CD4-positive, alpha-beta memory T cell (primary cell): ENCODE measurements at places on chromosomes 11 and 22. TPM values are rescaled to one million over a fixed set of nuclear protein-coding genes. Genes with fewer than 3 reads are reported as not detected.

GRCh38 chr11:111305162-111305802 is 6.9 kb downstream of the POU2AF3 start:
- no peak for DNase-seq

- DNase-seq = peak; percentile 80
Measured at GRCh38 chr22:23243006-23243573, 62.8 kb downstream of the BCR start.

DNA sequence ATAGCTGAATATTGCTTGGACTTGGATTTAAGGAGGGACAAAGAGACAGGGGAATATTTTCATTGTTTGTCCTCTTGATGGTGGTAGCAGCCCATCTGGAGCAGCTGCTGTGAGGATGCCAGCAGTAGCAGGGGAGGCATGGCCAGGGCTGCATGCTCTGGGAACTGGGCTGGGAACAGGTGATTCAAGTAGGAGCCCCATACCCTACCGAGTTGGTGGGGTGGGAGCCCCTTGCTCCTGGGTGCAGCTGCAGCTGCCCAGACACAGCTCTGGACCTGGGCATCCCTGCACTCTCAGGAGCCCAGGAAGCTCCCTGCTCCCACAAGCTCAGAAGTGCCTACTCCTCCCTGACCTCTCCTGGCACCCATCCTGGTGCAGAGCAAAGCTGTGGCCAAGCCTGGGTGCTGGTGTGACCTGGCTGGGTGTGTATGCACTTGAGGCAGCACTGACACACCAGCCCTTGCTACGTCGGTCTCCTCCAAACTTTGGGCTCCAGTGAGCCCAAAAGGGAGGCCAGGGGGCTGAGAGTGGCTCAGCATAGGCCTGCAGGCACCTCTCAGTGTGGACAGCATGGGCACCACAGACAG is 341.8 kb upstream of the CCDC179 start:
- DNase-seq = no peak

The ACTN3 gene
- not detected for polyA plus RNA-seq

The OR2AG2 gene
- not detected for polyA plus RNA-seq

The PGR gene
- polyA plus RNA-seq = not detected

The OR51B5 gene
- not detected for polyA plus RNA-seq
